ENCODE measurements at places on chromosomes 16 and 17.

DNA sequence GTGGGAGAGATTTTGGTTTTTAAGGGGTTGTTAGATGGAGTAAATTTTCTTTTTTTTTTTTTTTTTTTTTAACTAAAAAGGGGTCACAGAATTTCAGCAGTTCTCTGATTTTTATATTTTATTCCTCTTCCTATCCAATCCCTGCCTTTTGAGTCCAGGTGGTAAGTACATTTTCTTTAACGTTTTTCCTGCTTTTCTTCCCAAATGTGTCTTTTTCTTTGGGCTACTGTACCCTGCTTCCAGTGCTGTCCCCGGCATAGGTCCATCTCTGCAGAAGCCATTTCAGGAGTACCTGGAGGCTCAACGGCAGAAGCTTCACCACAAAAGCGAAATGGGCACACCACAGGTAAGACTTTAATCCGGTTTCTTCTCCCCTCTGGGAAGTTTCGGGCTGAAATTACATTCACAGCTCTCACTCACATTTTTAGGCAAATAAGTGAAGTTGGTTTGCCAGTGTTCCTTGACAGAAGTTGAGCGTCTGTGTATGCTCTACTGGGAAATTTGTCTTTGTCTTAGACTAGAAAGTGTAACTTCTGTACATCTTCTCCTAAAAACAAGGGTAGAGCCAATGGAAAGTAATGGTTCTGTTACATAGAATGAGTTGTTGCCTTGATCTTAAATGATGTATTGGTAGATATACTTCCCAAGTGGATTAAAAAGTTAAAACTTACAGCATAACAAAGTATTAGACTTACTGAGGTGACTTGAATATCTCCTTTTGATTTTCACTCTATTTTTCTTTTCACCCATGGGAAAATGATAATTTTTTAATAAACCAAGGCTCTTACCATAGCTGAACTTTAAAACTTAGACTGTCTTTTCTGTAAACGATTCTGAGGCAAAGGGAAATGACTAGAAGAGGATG lies 54.5 kb downstream of the TUBD1 start:
- no peak for DNase-seq

- no peak for DNase-seq
Observed at GRCh38 chr17:13729466-13730134, 127.9 kb upstream of the HS3ST3A1 start.

DNA sequence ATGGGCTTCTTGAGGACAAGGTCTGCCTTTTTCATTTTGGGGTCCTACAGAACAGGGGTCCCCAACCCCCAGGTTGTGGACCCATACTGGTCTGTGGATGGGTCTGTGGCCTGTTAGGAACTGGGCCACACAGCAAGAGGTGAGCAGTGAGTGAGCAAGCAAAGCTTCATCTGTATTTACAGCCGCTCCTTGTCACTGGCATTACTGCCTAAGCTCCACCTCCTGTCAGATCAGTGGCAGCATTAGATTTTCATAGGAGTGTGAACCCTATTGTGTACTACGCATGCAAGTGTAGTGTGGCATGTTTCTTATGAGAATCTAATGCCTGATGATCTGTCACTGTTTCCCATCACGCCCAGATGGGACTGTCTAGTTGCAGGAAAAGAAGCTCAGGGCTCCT lies 33.9 kb downstream of the ERN1 start:
- DNase-seq, result no peak

DNA sequence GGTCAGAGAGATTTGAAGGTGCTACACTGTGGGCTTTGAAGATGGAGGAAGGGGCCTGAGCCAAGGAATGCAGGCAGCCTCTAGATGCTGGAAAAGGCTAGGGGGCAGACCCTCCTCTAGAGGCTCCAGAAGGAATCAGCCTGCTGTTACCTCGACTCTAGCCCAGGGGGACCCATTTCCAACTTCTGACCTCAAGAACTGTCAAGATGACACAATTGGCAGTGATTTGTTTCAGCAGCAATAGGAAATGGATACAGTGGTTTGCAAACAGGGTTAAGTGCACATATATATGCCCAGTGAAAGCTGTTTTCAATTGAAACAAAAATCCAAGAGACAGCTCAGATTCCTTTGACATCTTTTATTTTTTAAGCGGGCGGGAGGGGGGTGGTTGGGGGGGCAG lies 3.7 kb upstream of the ZDHHC1 start:
- no peak for DNase-seq

- no peak for DNase-seq
Observed at GRCh38 chr16:11047939-11048800, 103.8 kb downstream of the CLEC16A start.

DNA sequence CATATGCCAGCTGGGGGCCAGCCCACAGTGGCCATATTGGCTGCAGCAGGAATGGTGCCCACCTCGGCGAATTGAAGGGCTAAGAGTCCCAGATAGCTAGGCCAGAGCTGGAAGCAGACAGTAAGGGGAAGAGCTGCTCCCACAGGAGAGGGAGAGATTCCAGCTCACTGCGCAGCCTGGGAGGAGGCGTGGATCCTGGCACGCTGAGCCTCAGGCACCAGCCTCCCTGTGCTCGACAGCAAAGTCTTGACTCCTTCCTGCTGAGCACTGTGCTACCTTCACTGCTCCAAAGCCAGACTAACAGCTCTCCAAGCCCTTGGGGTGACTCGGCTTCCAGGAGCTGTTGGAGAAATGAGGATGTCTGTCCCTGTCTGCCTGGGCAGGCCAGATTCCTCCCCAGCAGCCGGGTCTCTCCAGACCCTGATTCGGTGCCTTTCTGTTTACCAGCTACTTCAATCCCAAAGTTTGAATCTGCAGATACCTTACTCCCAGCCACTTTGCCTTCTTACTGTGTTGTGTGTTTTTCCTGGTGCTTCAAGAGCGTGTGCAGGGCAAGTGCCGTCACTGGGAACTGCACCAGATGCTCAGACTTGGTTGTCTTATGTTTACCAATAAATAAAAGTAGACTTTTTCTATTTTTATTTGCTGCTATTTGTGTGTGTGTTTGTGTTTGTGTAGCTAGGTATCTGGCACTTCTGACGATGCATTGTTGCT lies 9.1 kb downstream of the CBX2 start:
- no peak for DNase-seq

DNA sequence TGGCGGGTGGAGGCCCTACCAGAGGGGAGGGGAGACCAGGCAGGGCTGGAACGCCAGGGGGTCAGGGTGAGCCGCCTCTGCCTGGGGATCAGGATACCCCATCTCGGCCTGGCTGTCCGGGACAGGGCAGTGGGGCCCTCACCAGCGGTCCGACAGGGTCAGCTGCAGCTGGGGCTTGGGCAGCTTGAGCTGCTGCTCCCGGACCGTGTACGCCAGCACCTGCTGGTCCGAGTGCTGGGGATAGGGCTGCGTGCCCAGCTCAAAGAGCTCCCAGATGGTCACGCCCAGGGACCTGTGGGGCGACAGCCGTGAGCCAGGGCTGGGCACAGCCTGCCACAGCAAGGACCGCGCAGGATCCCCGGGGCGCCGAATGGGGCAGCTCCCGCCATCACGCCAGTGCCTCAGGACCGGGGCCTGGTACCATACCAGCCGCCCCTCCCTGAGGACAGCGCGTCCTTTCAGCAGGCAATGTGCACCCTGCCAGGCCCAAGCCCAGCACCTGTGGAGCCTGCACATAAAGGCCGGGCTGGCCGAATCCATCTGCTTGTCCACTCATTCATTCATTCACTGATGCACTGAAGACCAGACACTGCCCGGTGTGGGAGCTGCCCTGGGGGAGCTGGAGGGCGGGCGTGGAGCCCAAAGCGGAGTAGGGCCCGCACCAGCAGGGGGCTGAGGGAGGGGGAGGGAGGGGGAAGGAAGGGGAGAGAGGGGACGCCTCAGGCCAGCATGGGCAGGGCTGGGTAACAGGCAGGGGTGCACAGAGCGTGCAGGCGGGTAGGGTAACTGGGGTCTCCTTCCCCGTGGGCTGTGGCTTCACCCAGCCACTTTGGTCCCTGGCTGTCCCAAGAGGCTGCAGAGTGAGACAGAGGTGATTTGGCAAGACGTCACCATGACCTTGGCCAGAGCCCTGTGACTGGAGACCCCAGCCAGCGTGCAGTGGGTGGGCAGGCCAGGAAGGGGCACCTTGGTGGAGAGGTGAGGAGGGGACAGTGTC lies 42.0 kb upstream of the PVALEF start:
- DNase-seq, result no peak

DNA sequence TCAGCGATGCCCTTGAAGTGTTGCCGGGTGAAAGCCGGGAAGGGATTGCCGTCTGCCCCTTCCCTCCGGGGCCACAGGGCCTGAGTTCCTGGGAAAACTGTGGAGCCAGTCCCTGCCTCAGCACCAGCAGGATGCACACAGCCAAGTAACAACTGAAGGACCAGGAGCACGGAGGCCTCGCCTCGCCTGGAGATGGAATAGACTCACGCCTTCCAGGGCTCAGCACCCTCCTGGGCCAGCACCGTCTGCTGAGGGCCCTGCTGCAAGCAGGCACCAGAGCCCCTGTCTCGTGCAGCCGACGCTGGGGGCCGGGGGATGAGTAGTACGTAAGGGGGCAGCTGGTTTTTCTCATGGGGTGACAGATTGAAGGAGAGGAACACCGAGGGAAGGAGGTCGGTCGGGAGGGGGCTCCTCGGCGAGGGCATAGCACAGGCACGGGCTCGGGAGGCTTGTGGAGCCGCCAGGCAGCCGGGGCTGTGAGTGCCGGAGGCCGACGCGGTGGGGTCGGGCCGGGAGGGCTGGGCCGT lies 6.4 kb downstream of the CBFA2T3 start:
- no peak for DNase-seq

- no peak for DNase-seq
Observed at GRCh38 chr16:85158743-85159178, 46.5 kb upstream of the CIBAR2 start.

GRCh38 chr16:46621006-46621933 lies at the start of gene SHCBP1:
Gene SHCBP1 (minus strand): TSS chr16:46621379. CDS start chr16:46621359, 20 bp downstream.
- DNase-seq, result peak; percentile 79

GRCh38 chr16:50494501-50495491 lies 53.4 kb upstream of the NKD1 start:
- no peak for DNase-seq

DNA sequence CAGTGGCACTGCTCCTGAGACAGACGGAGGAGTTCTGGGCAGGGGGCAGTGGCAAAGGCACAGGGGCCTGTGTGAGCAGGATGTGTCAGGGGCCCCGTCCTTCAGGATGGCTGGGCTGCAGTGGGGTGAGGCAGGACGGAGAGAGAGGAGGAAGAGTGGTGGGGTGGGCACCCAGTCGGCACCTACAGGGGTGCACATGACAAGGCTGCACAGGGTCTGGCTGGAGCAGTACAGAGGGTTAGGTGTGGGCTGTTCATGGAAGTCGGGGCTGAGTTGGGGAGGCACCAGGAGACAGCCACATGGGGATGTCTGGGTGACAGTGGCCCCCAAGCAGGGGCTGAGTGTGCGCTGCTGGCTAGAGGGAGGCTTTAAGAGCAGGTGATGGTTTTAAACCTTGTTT lies 106.0 kb downstream of the RAB11FIP4 start:
- no peak for DNase-seq

DNA sequence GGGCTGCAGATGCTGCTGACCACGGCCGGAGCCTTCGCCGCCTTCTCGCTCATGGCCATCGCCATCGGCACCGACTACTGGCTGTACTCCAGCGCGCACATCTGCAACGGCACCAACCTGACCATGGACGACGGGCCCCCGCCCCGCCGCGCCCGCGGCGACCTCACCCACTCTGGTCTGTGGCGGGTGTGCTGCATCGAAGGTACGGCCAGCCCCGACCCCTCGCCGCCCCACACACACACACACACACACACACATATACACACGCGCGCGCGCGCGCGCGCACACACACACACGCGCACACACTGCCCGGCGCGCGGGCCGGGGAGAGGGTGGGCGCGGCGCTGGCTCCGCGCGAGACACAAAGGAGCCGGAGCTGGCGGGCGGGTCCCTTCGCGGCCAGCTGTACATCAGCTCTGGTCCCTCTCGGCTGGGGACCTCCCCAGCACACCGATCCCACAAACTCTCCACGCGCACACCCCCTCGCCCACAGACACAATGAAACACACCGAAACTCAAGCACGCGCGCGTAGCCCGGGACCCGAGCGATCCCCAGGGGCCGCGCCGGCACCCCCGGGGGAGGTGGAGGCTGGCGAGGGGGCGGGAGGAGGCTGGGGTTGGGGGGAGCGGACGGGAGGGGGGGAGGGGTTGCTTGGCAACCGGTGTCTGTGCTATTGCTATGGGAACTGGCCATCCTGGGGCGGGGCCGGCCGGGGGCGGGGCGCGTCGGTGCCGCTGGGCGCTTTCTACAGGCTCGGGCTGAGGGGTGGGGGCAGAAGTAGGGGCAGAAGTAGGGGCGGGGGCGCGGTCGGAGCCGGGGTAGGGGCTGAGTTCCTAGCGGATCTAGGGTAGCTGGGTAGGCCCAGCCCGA lies 658 bp downstream of the CACNG4 start:
- no peak for DNase-seq

GRCh38 chr17:41925991-41926590 lies 4.3 kb upstream of the ODAD4 start:
- no peak for DNase-seq

GRCh38 chr17:76834870-76835269 lies 33.3 kb upstream of the MGAT5B start:
- DNase-seq, result no peak

DNA sequence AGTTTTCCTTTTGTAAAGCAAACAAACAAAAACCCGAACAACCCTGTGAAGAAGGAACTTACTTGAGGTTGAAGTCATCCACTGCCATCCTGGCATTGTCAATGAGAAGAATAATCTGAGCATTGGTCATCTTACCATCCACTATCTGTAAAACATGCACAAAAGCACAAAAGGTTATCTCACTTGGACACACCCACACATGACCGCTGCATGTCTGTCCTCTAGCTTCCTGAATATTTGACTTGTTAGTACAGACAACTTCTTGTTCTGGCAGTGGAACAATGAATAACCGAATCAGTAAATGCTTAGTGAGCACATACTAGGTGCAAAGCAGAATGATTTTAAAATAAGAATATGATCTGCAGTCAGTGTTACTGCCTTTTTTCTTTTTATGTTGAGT lies 6.1 kb downstream of the KRT23 start:
- DNase-seq, result no peak

- no peak for DNase-seq
Observed at GRCh38 chr17:33090806-33091205, 99.2 kb downstream of the SPACA3 start.

DNA sequence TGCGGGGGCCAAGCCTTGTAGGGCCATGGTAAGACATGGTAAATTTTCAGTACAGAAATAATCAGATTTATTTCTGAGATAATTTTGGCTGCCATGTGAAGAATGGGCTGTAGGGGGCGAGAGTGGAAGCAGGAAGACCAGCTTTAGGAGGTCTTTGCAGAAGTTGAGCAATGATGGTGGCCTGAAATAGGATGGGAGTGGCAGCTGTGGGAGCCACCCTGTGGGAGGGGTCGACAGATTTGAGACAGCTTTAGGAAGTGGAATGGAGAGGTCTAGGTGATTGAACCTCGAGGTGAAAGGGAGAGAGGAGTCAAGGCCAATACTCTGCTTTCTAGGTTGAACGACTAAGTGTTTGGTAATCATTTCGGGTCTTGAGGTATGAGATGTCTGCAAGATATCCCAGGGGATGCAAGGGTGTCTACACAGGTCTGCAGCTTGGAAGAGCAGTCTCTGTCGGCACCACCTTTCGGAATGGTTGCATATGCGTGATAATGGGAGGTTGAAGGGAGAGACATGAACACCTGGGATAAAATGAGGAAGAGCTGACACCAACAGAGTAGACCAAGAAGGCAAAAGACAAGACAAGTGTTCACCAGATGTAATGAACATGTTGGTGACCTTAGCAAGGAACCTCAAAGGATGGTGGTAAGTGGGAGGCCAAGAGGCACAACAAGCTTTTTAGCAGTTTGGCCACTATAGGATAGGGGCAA lies 4.2 kb upstream of the ATXN7L3 start:
- no peak for DNase-seq

- DNase-seq, result no peak
Observed at GRCh38 chr17:39517224-39517623, 55.9 kb downstream of the CDK12 start.

GRCh38 chr17:57413848-57414651 lies 157.7 kb downstream of the MSI2 start:
- DNase-seq, result no peak
